Central memory CD8-positive, alpha-beta T cell (primary cell): ENCODE measurements at places on chromosomes 5 and 9.

DNA sequence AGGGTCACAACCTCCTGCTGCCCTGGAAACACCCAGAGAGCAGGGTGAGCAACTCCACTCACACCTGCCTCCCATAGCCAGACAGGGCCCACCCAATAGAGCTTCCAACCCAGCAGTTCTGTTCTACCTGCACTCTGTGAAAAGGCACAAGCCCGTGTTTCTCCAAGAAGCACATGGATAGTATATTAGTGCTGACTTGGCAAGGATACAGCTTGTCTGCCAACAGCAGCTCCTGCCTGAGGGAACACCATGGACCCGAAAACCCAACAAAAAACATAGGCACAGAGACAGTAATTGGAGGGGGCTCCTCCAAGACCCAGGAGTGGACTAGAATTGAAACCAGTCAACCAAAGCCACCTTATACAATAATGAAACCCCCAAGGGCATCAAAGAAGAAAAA, 48.6 kb downstream of the CDKN2A start:
- no peak for DNase-seq

- DNase-seq = no peak
Observed at GRCh38 chr5:10432059-10433008, 9.3 kb upstream of the ROPN1L start.

- no peak for DNase-seq
Observed at GRCh38 chr9:70006306-70006705, 37.3 kb upstream of the MAMDC2 start.

DNA sequence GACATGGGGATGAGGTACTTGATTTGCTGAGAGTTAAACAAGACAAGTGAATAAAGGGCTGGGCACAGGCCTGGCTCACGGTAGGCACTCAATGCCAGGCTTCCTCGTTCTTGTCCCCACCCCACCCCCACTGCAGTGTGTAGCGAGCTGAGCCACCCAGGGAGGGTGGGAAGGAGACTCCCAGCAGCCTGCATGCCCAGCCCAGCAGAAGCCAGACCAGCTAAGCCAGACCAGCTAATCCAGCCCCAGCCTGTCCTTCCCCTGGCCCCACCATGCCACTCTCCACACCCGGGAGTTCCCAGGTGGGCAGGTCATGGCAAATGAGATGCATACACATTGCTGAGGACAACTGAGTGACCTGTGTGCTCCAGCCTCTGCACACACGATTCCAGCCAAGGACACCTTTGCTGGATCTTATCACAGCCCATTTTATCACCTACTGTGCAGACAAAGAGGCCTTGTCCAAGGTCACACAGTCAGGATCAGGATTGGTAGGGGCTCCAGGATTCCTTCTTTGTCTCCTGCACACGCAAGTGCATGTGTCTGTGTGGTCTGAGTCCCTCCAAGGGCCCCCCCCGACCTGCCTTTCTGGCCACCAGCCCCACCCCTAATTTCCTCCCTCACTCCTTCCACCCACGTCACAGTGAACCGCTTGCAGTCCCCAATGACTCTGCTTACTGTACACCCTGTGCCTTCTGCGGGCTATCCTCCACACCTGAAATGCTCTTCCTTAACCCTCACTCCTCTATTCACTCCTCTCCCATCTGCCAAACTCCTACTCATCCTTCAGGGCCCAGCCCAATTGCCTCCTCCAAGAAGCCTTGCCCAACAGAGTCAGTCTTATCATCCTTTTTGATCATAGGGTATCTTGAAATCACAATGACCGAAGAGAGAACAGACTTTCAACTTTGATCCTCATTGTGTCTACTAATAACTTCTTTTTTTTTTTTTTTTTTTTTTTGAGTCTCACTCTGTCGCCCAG, 26.6 kb downstream of the DUSP1 start:
- no peak for DNase-seq

- DNase-seq = no peak
Observed at GRCh38 chr5:172906436-172906835, 52.8 kb upstream of the RPL26L1 start.

- DNase-seq = no peak
Observed at GRCh38 chr9:129451089-129451656, 169.7 kb downstream of the C9orf50 start.
